DMS79 treated with DMSO at 0.1 percent for 48 hours (cell line): ENCODE measurements at places on chromosomes 7 and 10.

DNA sequence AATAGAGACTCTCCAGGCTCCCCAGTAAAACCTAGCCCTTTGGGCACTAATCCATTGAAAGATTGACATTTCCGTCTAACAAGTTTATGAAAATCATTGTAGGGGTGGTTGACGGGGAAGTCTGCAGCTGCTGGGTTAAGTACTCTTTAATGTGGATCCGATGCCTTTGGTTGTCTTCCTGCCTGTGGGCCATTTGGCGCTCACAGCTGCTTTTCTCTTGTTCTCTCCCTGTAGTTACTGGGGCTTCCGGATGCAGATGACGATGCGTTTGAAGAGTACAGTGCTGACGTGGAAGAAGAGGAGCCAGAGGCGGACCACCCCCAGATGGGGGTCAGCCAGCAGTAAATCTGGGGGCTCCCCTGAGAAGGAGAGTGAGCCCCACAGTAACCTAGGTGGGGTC lies 22.4 kb downstream of the MTURN start:
- DNase-seq: peak; percentile 50

DNA sequence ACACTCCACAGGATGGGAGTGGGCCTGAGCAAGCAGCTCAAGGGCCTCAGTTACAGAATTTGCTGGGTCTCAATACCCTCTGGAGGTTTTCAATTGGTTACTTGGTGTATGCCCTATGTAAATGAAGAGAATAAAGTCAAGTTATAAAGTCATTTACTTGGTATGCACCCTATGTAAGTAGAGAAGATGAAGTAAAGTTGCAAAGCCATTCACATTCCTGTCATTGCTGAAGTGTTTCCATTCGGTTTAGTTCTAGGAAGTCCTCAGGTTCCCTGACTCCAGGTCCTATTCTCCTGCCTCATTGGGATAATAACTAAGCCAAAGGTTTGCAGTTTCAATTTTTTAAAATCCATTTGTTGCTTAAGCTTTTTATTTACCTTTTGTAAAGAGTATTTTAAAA lies 272.6 kb upstream of the NPSR1 start:
- no peak for DNase-seq

DNA sequence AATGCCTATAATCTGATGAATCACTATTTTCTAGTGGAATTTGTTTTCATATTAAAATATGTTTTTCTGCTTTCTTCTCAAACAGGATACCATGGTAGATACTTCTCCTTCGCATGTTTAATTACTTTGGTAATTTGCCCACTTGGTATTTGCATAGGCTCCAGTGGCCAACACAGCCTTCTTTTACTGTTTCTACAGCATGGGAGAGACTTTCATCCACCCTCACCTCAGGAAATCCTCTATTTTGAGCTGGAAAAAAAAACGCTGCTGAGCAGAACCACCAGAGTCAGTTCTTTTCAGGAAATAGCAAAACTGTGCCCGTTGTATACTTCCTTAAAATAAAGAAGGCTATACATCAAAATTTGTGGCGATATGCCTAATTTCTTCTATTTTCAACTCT lies 213.3 kb downstream of the MDFIC start:
- DNase-seq: no peak

GRCh38 chr7:101934618-101935017 lies 117.2 kb downstream of the CUX1 start:
- no peak for DNase-seq

DNA sequence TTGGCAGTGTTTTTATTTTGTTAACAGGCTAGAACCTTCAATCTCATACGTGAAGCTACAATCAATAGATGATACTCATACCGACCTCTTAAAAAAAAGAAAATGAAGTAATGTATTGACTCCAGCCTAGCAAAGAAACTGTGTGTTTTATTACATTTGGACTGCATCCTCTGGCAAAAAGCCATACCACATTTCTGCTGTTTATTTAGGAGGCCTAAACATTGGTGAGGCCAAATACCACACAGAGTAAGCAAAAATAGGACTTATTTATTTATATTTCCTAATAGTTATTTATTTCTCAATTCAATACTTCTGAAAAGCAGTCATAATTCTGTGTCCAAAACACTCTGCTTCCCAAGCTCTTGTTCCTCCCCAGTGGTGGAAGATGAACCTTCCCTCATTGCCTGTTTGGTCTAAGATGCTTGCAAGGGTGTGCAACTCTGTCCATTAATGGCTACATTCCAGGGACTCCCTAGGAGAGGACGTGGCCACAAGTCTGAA lies 398.8 kb upstream of the KLF6 start:
- DNase-seq: no peak

GRCh38 chr10:103757531-103758293 lies 97.7 kb downstream of the SH3PXD2A start:
- DNase-seq: no peak

- DNase-seq: no peak
These were observed 61.2 kb upstream of the ODAD2 start for GRCh38 chr10:28060031-28060607.

DNA sequence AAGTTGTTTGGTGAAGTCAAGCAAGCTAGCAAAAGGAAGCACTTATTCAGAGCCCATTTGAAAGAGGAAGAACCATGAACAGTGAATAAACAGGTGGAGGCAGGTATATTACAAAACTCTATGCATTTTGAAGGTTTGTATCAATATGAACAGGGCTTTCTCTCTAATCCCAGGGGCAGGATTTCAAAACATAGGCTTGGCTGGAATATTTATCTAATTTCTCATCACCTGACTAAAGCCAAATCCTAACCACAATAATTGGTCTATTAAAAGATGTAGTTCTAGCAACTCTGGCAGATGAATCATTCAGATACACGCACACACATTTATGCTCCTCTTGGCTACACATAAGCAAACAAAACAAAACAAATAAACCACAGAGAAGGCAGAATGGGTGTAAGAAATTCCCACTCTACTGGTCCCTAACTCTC lies 554.4 kb downstream of the INHBA start:
- DNase-seq: no peak

GRCh38 chr7:39197831-39198230 lies 220.1 kb downstream of the POU6F2 start:
- no peak for DNase-seq

DNA sequence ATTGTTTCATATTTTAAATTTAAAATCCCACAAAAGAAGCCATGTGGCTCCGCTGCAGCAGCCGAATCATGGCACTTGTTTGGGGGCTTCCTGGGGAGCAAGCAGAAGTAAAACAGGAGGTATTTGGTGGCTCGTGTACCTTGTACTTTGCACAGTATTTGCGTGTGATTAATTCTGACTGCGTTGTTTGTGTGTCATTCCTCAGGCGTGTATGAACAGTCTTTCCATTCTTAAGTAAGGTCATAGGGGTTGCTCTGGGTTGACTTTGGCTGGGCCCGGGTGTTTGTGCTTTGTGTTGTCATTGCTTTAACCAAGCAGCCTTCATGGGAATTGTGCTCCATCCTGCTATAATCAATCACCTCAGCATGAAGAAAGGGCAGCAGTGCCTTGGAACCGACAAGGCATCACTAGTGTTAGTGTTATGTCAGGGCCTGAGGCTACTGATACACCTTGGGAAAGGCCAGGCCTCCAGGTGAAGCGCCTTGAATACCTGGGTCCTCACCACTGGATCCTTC lies 182.4 kb downstream of the ARHGAP21 start:
- no peak for DNase-seq

DNA sequence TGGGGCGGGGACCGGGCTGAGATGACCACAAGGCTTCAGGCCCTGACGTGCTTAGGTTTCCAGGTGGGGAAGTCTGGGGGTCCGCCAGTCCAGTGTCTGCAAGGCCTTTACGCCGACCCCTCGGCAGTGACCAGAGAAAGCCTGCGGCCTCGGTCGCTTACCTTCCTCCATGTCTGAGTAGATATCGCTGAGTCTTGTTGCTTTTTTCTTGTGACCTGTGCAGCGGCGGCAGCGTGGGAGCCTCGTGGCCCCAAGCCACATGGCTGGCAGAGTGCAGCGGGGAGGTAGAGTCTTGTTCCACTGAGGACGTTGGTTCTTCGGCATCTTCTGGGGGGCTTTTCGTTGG lies 329 bp downstream of the NOLC1 start:
- DNase-seq: no peak

DNA sequence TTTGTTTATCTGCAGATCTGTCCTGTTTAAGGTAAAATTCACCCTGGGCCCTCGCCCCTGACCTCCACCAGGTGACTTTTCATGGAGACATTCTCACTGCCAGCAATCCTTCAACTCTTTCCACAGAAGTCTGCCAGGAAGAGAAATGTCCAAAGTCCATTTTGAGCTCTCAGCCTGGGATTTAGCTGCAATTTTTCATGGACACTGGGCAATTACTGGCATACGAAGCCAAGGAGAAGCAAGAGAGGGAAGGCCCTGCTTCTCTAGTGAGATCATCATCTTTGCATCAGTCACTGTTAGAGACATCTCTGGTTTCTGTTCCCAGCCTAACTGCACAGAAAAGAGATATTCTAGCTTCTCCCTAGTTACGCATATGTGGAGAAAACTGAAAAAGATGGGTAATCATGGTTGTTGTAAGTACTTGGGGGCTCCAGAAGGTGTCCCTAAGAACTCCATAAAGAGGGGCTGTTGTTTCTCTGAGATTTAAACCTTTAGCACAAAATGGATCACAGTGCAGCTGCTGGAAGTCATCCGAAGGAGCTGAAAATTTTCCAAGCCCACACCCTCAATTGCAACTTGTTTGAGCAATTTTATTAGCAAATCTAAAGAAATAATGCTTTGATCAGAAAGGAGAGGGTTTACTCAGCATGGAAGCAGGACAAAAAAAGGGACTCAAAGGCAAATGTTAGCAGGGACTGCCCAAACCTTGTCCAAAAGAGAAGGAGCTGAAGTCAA lies 168.9 kb downstream of the SNX10 start:
- DNase-seq: no peak
